Stimulated activated CD4-positive, alpha-beta T cell treated with anti-CD3 and anti-CD28 coated beads, Interleukin-15, amount 100 ng/mL, for 48 hours (primary cell): ENCODE measurements at places on chromosomes 11 and 22.

- DNase-seq = no peak
These were observed 35.2 kb upstream of the CREB3L1 start for GRCh38 chr11:46242041-46242951.

- no peak for DNase-seq
These were observed 5.8 kb upstream of the HBE1 start for GRCh38 chr11:5275369-5276110.

DNA sequence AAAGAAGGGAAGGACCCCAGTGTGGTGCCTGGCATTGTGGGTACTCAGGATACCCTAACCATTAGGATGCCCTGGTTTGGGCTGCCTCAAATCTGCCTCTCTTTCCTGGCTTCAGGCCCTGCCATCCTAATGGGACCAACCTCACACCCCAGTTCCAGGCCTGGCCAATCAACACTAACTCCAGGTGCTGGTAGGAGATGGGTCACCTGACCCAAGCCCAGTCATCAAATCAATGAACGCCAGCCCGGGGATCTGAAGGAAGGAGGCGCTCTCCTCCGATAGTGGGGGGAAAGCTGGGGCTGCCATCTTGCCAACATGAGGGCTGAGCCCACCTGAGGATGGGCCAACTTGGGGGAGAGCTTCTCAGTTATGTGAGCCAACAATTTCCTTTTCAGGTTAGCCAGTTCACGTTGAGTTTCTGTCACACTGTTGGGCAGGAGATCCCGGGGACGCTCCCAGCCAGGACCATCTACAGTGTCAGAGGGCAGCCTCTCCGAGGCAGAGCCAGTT, 12.7 kb downstream of the MFNG start:
- DNase-seq = no peak

DNA sequence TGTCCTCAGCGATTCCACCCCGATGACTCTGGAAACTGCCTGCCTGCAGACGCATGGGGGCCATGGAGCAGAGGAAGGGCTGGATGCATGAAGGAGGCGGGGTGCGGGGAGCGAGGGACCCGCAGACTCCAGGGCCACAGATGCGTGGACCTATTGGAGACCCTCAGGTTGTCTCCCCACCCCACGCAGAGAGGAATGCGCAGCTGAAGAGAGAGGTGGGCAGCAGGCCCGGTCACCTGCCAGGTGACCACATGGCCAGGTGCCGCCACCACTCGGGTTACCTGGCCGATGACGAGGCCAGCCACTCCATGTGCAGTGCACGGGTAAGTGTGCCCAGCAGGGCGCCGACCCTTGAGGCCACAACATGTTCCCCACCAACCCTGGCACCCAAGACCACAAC, 371 bp downstream of the CCDC116 start:
- no peak for DNase-seq

DNA sequence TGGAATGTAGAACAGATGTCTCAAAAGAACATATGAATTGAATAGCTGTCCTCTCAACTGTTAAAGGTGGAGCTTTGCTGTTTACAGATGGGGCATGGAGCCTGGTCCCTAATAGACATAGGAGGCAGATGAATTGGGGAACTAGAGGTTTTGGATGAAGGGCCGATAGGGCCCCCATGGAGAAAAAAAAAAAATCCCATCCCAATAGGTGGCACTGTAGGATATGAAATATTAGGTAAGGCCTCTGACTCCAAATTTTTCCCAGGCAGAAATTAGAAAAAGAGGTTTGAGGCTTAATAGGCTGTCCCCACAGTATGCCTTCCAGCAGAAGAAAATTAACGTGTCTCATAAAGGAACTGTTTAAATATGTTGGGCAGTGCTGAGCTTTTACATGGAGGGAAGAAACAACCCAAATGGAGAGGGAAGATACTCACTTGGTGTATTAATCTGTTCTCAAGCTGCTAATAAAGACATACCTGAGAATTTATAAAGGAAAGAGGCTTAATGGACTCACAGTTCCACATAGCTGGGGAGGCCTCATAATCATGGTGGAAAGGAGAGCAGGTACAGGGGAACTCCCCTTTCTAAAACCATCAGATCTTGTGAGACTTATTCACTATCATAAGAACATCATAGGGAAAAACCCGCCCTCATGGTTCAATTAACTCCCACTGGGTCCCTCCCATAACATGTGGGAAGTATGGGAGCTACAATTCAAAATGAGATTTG, 30.1 kb upstream of the TMEM45B start:
- DNase-seq = no peak

- no peak for DNase-seq
These were observed 14.5 kb downstream of the CTNND1 start for GRCh38 chr11:57776031-57776521.

- no peak for DNase-seq
These were observed 30.2 kb downstream of the ABCC8 start for GRCh38 chr11:17446482-17446881.

GRCh38 chr22:31230871-31231621, 18.9 kb downstream of the LIMK2 start:
- no peak for DNase-seq

GRCh38 chr22:17512960-17513359, 50.3 kb upstream of the SLC25A18 start:
- no peak for DNase-seq

DNA sequence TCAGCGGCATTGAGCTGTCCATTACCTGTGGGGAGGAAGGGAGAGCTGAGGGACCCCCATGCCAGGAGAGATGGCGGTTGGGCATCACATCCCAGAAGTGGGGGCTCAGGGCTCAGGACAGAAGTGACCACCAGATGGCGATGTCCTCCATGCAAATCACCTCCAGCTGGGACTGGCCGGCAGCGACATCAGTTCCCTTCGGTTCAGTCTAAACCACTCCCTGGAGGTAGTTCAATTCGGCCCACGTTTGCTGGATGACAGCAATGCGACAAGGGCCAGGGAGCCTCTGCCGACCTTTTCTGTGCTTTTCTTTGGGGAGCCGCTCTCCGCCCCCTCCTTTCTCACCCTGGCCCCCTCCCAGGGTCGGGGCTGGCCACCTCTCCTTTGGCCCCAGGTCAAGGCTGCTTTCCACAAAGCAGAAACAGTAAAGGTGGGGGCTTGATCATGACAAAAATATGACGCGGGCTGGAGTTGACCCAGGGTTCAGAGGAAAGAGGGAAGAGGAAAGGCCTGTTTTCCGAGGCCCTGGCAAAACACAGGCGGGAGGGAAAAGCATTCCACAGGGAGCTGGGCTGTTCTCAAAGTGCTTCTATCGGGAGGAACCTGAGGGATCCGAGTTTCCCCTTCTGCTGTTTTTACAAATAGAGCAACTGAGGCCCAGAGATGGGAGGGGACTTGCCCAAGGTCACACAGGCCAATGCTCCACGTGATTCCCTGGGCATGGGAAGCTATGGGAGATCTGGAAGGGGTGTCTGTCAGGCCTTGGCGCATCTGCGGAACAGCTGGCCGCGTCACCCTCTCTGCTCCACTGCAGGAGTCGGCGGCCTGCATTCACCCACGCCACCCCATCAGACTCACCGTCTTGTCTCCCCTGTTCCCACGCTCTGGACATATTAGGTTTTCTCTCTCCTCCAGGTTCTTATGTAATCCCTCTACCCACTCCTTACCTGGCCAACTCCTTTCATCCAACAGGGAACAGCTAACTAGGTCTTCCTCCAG, 54.7 kb downstream of the FBXO7 start:
- DNase-seq = peak; percentile 56
